Omental fat pad (tissue), 4 donors: ENCODE measurements at places on chromosomes 7 and 10. TPM values are rescaled to one million over a fixed set of nuclear protein-coding genes. Genes with fewer than 3 reads are reported as not detected.

The KIF20B gene
- total RNA-seq = 4.1 TPM

The SLC4A2 gene
- 118 TPM for total RNA-seq

DNA sequence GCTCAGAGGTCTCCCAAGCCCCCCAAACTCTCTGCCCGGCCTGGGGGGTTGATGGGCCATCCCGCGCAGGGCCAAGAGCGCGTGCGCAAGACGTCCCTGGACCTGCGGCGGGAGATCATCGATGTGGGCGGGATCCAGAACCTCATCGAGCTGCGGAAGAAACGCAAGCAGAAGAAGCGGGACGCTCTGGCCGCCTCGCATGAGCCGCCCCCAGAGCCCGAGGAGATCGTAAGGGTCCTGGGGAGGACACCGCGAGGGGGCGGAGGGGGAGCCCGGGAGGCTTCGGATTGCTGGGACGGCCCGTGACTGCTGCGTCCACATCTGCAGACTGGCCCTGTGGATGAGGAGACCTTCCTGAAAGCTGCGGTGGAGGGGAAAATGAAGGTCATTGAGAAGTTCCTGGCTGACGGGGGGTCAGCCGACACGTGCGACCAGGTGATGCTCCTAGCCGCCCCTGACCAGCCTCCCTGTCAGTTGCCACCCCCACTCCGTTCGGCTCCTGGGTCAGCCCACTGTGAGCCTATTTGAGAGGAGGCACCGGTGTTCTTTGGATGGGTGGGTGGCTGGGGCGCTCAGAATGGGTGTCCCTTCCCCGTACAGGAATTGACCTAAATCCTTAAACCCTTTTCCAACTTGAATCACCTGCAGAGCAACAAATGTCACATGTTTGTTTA is 5.7 kb downstream of the ANKRD2 start:
- no peak for DNase-seq

- DNase-seq = no peak
These were observed 136.0 kb downstream of the MGMT start for GRCh38 chr10:129602938-129603535.

The CHAT gene
- not detected for total RNA-seq

DNA sequence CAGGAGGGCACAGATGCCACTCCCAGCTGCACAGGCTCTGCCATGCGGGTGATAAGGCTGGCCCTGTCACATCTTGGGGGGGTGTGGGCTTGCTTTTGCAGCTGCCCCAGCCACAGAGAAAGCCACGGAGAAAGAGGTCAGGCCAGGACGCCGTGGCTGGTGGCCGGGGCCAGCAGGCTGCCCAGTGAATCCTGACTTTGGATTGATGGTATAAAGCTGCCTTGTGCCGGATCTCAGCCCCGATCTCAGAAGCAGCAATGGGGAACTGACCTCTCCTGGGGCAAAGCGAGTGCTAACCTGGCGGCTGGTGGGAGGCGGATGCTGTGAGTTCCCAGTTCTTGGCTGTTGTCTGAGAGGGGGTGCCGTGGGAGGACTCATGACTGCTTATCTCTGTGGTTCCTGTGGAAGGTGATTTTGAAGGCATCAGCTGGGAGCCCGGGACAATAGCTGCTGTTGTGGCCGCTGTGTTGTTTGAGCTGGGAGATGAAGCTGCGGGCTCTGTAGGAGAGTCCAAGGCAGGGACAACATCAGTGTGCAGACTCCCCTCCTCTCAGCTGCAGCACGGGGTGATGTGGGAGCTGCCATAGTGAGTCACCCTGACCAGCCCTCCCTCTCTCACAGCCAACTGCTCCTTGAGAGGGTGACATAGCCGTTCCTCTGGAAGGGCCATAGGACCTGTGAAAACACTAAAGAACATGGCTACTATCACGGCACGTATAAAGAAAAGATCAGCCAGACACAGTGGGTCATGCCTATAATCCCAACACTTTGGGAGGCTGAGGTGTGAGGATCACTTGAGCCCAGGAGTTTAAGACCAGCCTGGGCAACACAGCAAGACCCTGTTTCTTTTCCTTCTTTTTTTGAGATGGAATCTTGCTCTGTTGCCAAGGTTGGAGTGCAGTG is 17.0 kb downstream of the IL15RA start:
- DNase-seq = peak; percentile 14

DNA sequence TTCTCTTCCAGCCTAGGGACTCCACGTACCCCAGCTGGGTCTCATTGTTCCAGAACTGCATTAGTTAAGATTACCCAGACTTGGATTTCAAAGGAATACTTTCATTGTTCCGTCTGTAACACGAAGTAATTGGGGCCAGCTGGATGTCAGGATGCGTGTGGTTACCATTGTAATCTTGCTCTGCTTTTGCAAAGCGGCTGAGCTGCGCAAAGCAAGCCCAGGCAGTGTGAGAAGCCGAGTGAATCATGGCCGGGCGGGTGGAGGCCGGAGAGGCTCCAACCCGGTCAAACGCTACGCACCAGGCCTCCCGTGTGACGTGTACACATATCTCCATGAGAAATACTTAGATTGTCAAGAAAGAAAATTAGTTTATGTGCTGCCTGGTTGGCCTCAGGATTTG is 21.0 kb downstream of the LRRC17 start:
- no peak for DNase-seq

GRCh38 chr10:5416981-5417380 is 4.6 kb downstream of the NET1 start:
- no peak for DNase-seq

The GALNT17 gene
- 3.6 TPM for total RNA-seq

The PIP gene
- total RNA-seq = not detected

DNA sequence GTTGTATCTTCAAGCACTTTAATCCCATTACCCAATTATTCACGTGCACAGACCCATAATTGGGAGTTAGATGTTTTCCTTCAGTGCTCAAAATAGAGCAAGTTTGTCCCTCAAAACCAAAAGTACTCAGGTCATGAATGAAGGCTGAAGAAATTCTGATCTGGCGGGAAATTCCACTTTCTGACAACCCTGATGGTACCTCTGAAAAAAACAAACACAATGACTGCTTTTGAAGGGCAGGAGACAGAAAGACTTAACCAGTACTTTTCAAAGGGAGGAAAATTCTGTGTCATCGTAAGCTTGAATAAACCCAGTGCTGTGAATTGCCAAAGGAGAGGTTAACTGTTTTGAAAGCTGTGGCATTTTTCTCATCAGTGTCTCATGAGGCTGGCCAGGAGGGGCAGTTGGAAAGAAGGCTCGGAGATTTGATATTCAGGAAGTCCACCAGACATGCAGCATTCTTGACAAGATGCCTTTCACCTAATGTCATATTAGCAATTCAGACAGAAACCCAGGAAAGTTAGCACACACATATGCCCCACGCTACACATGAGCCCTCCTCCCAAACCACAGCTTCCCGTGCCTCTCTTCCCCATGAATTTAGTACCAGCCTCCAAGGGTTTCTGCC is 347.0 kb downstream of the KCNMA1 start:
- no peak for DNase-seq

The TMEM196 gene
- 0.12 TPM for total RNA-seq

The HOXA3 gene
- 4.0 TPM for total RNA-seq

- no peak for DNase-seq
These were observed 21.8 kb downstream of the SLC35G1 start for GRCh38 chr10:93915598-93915997.

DNA sequence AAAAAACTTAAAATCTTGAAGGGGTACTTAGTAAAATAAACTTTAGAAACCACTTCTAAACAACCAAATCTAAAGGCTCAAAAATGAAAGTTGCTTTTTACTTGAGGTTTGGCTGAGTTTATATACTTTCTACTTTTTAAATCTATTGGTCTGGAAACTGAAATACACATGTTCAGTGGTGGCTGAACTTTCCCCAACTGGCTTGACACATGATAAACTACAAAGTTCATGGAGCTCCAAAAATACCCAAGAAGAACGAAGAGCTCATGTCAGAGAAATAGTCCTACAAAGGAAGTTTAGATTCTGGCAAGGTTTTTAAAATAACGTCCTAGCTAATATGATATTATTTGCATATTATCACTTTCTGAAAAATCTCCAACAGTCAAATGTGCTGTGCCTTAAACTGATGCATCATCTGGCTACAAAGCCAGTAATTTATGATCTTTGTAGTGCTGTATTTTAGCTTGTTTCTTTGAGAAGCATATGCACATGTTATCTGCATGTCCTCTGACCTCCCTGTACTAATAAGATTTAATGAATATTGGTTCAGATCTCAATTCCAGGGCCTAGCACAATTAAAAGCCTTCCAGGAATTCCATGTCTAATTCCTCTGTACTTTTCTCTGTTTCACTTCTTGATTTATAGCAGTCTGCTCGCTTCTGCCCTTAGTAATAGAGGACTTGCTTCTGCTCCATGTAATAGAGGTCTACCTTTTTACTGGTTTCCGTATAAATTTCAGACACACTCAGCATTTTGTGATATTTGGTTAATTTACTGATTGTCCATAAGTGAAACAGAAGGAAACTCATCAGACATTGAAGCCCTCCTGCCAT is 28.2 kb downstream of the SEMA3C start:
- DNase-seq = no peak

DNA sequence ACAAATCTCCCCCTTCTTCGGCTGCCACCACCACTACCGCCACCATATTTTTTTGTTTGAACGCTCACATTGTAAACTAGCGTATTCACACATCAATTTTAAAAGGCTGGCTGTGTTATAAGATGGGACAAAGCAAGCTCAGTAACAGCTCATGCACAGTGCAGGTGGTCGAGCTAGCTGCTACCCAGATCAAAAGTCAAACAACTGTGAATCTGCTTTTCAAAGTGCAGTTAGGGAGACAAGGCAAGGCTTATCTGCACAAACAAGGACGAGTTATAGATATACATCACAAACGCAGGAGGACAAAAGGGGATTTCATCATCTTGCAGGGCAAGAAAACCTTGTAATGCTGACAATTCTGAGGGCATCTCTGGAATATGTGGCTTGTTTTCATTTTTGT is 231.6 kb downstream of the VTI1A start:
- DNase-seq = no peak

GRCh38 chr10:103872137-103872931 is 17.0 kb upstream of the SH3PXD2A start:
- no peak for DNase-seq

DNA sequence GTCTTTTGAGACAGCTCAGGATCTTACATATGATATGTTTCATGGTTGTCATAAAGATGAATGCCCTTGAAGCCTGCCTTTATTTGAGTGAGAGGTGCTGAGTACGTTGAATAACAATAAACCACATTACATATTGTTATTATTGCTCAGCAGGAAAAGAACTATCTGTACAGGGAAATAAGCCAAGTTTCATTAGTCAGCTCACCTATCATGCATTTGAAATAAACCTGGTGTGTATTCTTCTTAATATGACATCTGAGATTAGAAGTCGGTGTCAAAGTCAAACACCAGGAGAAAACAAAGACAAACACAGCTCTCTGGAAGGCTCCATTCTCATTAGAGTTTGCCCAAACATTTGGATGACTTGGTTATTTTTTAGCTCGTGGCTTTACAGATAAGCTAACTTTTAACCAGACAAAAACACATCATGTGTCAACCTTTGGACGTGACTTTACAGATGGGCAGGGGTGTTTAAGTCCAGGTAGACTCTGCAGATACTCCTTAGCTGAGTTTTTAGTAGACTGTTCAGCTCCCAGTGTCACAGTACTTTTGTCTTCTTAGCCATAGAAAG is 71.2 kb upstream of the AOAH start:
- DNase-seq = no peak

DNA sequence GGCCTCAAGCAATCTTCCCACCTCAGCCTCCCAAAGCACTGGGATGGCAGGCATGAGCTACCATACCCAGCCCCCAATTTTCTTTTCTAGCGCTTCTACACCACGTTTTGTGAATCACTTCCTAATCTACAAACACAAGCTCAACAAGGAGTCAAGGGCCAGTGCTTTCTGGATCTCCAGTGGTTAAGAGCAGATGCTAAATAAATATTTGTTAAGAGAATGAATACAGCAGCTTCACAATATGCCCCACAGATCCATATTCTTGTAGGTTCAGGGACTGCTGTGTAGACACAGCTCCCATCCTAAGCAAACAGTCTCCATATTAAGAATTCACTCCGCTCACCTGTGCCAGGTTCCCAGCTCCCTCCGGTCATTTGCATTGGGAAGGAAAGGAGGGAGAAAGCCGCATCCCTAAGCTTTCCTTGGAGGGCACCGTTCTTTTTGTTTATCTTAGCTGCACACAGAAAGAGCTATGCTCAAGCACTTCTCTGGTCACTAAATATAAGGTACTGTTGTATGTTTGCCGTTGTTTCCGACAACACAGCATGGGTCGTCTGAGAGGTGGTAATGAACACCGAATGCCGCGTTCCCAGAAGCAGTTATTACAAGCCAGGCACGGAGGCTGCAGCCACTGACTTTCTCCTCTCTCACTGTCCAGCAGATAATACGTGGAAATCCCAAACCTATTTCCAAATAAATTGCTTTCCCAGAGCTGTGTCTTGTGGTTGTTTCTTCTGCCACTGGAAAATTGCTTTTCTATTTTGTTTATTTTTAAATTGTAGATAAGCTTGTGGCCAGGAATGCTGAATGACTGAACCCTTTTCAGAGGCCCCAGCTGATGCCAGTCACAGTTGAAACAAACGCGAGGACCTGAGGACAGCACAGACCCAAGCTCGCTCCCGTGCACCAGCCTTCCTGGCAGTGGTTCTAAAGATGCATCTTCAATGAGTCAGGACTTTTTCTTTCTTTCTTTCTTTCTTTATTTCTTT is 217.1 kb downstream of the PRPF18 start:
- no peak for DNase-seq

DNA sequence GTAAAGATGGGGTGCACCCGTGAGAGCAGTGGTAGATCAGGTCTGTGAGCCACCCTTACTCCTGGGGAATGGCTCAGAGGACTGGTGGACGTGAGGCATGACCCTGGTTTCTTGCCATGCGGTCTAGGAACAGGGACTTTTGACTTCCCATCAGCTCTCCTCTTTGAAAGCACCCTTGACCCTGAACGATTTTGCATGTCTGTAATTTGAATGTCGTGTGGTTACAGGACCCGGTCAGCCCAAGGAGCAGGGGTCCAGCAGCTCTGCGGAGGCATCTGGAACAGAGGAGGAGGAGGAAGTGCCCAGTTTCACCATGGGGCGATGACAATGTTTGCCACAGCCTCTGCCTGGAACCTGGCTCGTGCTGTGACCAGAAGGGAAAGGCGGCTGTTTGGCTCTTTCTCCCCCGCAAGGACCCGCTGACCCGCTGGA is 8.6 kb upstream of the ORAI2 start:
- no peak for DNase-seq

- no peak for DNase-seq
These were observed 3.6 kb downstream of the OR2F2 start for GRCh38 chr7:143938379-143939243.

The HYCC1 gene
- 54.5 TPM for total RNA-seq

GRCh38 chr10:133208466-133208865 is 21.6 kb upstream of the UTF1 start:
- DNase-seq = no peak

DNA sequence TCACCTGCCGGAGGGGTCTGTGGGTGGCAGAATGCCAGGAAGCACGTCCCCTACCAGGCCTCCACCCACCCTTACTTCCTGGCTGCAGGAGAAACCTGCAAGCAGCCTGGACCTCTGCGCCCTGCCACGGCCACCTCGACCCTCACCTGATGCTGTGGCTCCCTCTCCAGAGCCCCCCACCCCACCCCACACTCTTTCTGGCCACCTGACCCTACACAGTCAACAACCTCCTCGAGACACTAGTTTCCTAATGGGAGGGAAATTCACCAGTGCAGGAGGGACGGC is 91.3 kb downstream of the PRKAG2 start:
- DNase-seq = no peak
